ENCODE measurements at places on chromosomes 6 and 20. TPM values are rescaled to one million over a fixed set of nuclear protein-coding genes. Genes with fewer than 3 reads are reported as not detected.

- peak; percentile 72 for DNase-seq
Observed at GRCh38 chr6:52647199-52647598, 23.7 kb upstream of the TMEM14A start.

DNA sequence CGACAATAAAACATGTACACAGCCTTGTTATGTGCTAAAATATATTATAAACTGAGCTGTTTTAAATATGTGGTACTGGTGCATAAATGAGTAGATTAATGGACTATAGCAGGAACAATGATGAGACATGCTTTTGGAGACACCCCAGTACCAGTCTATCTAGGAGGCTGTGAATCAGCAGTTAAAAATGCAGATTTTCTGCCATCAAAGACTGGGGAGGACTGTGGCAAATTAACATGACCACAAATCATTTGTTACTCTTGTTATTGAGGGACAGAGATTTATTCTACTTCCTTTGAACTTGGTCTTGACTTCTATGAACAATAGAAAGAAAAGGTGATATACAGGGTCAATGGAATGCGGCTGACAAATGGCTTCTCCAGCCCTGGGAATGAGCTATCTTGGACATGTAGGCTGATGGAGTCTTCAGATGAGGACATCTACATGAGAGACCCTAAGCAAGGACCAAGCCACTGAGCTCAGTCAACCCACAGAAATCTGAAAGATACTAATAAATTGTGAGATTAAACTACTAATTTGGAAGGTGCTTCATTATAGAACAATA is 551.7 kb upstream of the GJE1 start:
- DNase-seq: peak; percentile 36

GRCh38 chr6:89951574-89952104 is 57.4 kb downstream of the GJA10 start:
- DNase-seq: peak; percentile 31

- no peak for DNase-seq
Observed at GRCh38 chr6:45633272-45633908, 255.7 kb upstream of the SUPT3H start.

The GNRH2 gene
- total RNA-seq: 0.18 TPM

The PSORS1C2 gene
- total RNA-seq: not detected

The PDE7B gene
- total RNA-seq: 12.4 TPM

The FAM8A1 gene
- total RNA-seq: 17.2 TPM

The FOXC1 gene
- 1.3 TPM for total RNA-seq

Measured in IMR-90 (cell line).